ENCODE measurements at places on chromosomes 3 and 15. TPM values are rescaled to one million over a fixed set of nuclear protein-coding genes. Genes with fewer than 3 reads are reported as not detected.

DNA sequence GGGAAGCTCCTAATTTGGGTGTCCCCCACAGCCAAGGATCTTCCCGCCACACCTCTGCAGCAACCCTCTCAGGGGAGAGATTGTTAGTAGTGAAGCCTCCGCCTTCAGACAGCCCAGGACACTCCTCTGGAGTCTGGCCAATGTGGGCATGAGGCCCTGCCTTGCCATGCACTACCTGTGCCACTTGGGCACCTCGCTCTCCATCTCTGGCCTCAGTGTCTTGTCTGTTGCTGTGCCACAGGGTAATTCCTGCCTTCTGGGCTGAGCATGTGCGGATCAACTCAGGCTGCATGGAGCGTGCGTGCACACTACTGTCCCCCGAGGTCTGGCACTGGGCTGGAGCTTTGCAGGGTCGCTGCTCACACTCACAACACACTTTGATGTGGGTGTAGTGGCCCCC lies 7.9 kb upstream of the MESP1 start:
- DNase-seq: no peak

DNA sequence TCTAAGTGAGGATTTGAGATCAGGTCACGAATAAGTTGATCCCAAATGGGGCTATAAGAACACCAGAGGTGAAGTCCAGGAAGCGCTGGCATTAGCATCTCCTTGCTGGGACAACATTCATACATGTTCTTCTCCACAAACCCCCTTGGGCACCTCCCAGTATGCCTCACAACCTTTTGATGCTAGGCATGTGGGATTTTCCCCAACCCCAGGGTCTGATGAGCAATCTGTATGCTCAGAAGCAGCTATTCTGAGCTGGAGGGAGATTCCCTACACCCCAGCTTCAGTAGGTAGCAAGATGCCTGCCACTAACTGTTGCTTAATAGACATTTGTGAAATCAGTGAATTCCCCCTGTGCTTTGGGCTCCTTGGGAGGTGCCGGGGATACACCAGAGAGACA lies 32.2 kb downstream of the SLC6A11 start:
- DNase-seq: no peak

DNA sequence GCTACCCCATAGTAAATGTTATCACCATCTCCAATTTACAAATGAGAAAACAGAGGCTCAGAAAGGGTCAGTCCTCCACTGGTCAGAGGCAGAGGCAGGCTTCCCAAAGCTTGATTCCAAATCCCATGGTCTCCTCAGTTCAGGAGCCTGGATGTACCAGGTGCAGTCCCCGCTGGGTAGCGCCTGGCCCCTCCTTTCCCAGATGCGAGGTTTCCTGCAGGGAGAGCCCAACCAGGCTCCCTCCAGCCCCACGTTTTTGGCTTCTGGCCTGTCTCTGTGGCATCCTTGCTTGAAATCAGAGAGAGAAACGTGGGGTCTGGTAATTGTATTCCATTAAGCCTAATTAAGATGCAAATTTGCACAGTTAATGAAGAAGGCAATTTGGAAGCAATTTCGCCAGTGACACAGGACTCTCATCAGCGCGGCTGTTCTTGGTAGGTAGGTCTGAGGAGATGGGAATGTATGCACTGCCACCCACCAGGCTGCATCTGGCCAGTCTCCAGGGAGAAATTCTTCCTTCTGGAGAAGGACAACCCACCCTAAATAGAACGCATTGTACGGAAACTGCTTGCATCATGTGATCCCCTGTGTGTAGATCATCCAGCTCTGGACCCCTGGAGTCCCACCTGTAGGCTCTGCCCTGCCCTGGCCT lies 50.5 kb downstream of the HRH1 start:
- DNase-seq: peak; percentile 32

Gene AADACL2
- polyA plus RNA-seq: 0.03 TPM

DNA sequence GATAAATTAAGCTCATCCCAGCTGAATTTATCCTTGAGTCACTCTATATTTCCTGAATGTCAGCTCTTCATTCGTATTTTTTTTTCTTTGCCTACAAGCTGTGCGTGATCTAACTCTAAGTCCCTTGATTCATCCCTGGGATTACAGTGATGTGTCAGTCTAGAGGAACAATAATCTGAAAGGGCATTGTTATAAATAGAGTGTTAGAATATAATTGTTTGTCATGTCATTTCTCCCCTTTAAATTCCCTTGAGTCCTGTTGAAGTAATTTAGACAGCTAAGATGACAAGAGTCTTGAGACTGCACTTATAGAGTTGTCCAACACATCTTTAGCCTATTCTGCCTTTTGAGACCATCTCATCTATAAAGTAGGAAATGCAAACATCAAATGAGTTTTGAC lies 621.8 kb downstream of the ZIC1 start:
- no peak for DNase-seq

DNA sequence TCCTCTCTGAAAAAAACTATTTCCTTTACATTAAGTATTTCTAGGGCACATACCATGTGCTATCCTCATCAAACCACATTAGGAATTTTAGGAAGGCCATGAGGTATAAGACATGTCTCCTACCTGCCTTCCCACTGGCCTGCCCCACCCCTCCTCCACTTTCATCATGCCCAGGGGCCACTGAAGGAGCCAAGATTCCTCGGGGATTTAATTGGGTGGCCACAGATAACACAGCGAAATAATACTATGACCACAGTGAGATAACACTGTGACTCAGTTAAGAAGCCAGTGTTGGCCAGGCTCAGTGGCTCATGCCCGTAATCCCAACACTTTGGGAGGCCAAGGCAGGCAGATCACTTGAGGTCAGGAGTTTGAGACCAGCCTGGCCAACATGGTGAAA lies 9.8 kb upstream of the BMF start:
- no peak for DNase-seq

- no peak for DNase-seq
Observed at GRCh38 chr3:32274306-32274705, 35.8 kb downstream of the CMTM8 start.

Gene TMIE
- polyA plus RNA-seq: not detected

DNA sequence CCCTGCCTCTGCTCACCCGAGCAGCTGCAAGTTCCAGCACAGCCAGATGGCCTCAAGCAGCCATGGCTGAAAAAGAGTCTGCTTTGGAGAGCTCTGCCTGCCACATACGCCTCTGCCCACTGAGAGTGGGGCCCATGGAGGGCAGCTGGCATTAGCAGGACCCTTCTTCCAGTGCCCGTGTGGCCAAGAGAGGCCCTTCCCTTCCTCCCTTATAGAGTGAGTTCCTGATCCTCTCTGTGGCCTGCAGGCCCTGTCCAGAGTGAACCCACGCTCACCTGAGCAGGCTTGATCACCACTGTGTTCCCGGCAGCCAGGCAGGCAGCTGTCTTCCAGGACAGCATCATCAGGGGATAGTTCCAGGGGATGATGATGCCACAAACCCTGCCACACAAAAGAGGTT lies 41.4 kb upstream of the SLC41A3 start:
- peak; percentile 46 for DNase-seq

Gene LTF
- polyA plus RNA-seq: not detected

DNA sequence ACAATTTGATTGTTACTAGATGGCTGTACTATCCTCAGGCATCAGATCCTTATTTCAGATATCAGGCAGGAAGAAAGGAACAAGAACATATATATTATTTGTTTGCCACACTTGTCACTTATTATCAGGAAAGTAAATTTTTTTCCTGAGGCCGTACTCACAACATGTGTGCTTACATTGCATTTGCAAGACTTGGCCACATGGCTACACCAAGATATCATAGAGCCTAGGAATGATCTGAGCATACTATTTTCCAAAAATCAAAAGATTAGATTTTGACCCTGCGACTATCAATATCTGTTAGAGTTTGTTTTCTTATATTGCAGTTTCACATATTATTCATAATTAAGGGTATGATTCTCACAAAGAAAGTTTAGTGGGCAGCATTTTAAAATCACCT lies 426.2 kb upstream of the BCHE start:
- no peak for DNase-seq

DNA sequence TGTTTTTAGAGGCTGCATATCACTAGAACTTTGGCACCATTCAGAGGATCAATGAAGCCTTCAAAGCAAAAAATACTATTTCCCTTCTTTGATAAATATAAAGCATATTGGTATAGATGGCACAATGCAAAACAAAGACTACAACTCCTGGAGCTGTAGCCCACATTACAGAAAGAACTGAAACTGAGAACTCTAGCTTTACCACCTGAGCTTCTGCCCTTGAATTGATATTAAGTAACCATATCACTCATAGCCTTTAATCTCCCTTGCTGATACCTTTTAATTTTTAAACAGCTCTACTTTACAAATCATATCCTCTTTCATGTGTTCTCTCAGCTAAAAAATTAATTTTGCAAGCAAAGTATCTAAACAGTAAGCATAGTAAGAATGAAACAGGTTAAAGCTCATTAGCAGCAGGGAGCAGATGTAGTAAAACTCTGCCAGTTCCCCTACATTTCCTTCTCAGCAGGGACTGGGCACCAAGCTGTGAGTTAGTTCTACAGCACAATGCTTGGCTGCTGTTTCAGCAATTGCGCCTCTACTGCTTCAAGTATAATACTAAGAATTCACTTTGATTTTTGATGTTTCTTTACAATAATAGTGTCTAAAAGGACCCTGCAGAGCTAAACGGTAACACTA lies 97.9 kb upstream of the NANOGP8 start:
- no peak for DNase-seq

Gene SAXO2
- 0.57 TPM for polyA plus RNA-seq

Gene UBE2Q2
- polyA plus RNA-seq: 16.9 TPM

Gene LRRK1
- polyA plus RNA-seq: 9.6 TPM

DNA sequence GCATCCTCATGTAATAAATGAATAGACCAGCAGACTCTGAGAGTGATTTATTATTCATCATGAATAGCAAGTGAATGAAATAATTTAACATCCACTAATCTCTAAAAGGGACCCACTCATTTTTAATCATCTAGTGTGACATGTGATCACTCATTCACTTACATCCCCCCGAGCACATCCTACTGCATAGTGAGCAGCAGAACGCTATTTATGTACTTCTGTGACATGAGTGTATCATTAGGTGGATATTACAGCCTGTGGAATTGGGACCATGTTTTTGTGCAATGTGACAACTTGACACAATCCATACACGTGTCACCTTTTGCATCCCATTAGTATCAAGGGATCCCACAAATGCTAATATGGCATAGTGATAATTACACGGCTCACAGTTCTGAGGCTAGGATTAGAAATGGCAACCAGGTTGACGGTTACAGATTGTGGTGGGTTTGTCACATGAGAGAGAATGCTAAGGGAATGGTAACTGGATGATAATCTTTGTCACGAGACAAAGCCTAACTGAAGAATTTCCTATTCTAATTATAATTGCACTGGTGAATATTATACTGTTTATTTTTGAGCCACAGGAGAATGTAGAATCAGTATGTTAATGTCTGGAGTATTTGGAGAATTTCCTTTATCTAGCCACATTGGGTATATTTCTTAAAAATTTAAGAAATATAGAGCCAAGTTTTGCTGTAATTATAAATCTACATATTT lies 595.2 kb upstream of the TBL1XR1 start:
- DNase-seq: no peak

Gene IL12A
- not detected for polyA plus RNA-seq

- DNase-seq: no peak
Observed at GRCh38 chr3:6671363-6671762, 189.6 kb upstream of the GRM7 start.

Gene WNT5A
- polyA plus RNA-seq: 0.46 TPM

Gene KNL1
- polyA plus RNA-seq: 0.46 TPM

DNA sequence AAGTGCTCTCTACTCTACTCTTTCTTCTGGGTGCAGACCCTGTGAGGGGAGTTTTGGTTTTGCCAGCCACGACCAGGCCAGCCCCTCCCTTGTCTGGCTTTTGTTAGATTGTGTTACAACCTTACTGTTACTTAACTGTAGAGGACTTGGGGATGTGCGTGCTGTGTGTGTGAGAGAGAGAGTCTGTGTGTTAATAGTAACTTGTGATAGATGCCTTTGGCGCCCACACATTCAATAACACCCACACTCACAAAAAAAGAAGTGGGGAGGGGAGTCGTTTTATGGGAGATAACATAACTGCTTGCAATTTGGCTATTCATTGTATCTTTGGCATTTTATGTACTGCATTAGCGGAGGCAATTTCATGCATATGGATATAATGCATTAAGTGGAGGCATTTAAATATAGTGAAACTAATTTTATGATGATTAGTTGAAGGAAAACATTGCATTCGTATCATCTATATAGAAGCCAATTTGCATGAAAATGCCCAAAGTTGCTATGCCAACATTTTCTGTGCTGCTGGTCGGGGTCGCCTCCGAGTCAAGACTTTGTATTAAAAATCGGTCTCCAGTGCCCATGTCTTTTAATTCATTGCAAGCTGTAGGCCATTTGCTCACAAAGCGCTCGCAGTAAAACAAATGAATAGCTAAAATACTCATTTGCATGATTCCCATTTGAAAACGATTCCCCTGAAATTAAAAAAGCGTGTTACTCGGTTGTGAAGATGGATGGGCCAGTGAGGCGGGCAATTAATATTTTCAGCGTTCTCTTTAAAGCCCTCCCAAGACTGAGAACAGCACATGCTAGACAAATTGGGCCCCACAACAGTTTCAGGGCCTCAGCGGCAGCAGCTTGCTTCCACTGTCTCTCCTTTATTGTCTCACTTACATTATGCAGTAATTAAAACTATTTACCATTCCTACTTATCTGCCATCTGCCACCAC lies 158.5 kb upstream of the SMAD3 start:
- no peak for DNase-seq

Gene NOX5
- 0.16 TPM for polyA plus RNA-seq

- peak; percentile 76 for DNase-seq
Observed at GRCh38 chr15:50051811-50052419, 67.1 kb downstream of the ATP8B4 start.

- no peak for DNase-seq
Observed at GRCh38 chr3:186210852-186211500, 102.1 kb upstream of the ETV5 start.

GRCh38 chr3:40719660-40720287 lies 195.0 kb downstream of the ZNF621 start:
- no peak for DNase-seq

GRCh38 chr3:52801839-52802238 lies 7.2 kb downstream of the ITIH3 start:
- DNase-seq: no peak

Gene SMCO1
- polyA plus RNA-seq: not detected

DNA sequence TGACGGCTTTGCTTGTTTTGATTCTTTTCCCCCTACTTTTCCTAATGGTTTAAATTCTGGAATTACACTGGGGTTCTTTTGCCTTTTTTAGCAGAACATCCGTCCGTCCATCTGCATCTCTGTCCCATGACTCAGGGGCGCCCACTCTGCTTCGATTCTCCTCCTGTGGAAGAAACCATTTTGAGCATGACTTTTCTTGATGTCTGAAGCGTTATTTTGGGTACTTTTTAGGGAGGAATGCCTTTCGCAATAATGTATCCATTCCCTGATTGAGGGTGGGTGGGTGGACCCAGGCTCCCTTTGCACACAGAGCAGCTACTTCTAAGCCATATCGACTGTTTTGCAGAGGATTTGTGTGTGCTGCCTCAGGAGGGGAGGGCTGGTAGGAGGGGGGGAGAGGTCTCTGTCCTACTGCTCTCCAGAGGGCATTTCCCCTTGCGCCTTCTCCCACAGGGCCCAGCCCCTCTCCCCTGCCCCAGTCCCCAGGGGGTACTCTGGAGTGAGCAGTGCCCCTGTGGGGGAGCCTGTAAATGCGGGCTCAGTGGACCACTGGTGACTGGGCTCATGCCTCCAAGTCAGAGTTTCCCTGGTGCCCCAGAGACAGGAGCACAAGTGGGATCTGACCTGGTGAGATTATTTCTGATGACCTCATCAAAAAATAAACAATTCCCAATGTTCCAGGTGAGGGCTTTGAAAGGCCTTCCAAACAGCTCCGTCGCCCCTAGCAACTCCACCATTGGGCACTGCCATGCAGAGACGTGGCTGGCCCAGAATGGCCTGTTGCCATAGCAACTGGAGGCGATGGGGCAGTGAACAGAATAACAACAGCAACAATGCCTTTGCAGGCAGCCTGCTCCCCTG lies 19.5 kb upstream of the BSN start:
- no peak for DNase-seq
